ENCODE measurements at places on chromosomes 2 and 18.

GRCh38 chr2:164700390-164700789, 79.1 kb upstream of the GRB14 start:
- DNase-seq = no peak

- no peak for DNase-seq
Observed at GRCh38 chr2:99898336-99899048, 243.9 kb downstream of the AFF3 start.

DNA sequence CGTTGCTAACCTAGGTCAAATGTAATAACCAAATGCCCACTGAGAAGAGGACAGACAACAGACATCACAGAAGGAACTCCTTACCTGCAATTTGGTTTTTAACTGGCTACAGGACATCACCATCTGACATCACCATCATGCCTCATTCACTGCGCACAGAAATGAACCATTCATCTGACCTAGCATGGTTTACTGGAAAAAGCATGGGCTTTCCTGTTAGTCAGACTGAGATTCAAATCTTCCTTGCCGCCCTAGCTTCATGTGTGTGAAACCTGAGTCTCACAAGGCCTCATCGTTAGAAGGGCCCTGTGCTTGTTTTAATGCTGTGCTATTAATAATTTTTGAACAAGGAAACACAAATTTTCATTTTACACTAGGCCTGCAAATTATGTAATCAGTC, 1.1 kb upstream of the HIBCH start:
- no peak for DNase-seq

- DNase-seq = no peak
Observed at GRCh38 chr2:6793913-6794312, 71.8 kb downstream of the CMPK2 start.
